ENCODE measurements at places on chromosomes 2 and 18.

GRCh38 chr2:173550143-173550542, 195.5 kb downstream of the CDCA7 start:
- DNase-seq: peak; percentile 86

GRCh38 chr2:200199576-200200263, 106.8 kb upstream of the SPATS2L start:
- DNase-seq: no peak

GRCh38 chr18:55738483-55739114, 150.6 kb upstream of the TCF4 start:
- no peak for DNase-seq

DNA sequence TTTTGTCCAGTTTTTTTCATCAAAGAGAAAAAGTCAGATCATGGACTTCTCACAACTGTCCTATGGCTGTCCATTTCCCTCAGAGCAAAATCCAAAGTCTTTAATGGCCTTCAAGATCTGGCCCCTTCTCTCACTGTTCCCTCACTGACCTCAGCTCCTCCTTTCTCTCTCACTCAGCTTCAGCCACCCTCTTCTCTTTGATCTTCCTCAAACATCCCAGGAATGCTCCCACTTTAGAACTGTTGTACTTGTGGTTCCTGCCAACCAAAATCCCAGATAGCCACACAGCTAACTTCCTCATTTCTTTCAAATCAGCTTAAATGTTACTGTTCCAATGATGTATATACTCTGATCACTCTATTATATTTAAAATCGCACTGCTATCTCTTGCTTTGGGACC, 82.9 kb downstream of the NUP35 start:
- peak; percentile 3 for DNase-seq

DNA sequence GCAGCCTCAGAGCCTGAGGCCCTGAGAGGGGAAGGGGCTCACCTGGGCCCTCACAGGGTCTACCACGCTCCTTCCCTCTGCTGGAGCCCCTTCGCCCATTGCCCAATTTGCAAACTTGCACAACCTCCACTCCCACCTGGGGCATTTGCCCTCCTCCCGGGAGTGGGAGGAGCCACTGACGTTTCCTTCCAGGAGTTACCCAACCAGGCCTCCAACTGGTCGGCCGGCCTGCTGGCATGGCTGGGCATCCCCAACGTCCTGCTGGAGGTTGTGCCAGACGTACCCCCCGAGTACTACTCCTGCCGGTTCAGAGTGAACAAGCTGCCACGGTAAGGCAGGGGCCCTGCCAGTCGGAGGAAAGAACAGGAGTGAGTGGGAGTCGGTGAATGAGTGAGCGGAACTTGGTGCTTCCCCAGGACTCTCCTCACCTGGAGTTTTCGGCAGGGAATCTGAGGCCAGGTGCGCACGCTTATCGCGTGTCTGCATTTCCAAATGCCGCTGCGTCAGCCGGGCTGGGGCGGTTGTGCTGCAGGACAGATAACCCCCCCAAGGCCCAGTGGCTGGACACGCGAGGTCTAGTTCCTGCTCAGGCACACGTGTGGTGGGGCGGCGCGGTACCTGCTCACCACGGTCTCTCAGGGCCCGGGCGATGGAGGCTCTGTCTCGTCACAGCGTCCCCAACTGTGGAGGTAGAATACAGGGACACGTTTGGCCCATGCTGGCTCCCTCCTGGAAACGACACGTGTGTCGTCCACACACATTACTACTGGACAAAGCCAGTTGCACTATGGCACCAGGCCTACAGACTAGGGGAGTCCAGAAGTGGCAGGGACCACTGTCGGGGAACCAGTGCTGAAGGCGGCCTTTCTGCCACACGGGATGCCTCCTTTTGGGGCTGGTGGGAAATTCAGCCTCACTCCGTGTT, 11.7 kb downstream of the ANO7 start:
- no peak for DNase-seq

DNA sequence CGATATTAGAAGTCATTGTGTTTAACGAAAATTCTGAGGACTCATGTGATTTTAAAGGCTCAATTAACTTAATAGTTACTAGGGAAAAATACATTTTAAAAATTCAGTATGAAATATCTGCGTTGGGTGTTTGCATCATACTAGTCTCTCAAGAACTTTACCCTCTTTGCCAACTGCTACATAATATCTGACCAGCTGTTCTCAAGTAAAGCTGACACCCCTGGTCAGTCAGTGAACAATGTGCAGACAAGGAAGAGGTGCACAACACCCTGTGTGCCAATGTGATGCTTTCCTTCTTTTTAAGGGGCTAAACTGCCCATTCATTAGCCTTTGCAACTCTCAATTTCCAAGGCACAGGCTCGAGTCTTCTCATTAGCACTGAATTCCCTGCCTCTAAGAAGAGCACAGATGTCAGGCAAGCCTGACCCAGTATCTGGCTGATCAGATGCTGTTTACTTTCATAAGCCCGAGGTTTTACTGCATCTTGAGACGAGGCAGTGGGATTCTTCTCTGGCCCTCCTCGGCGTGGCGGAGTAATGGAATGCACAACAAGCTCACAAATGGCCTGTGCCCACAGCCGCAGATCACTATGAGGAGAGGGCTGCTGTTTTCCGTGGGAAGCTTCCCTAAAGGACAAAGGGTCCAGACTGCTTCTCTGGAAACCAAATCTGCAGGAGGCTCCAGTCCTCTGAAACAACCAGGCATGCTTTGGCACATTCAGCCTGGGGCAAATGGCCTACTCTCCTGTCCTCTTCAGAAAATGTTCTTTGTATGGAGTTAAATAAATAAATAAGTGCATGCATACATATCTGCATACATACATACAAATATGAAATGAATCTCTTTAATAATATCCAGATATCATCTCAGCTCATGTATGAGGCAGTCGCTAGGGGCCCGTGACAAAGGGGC, 240.3 kb downstream of the ZNF521 start:
- no peak for DNase-seq

- no peak for DNase-seq
Measured at GRCh38 chr2:64300066-64300465, 153.9 kb upstream of the LGALSL start.

DNA sequence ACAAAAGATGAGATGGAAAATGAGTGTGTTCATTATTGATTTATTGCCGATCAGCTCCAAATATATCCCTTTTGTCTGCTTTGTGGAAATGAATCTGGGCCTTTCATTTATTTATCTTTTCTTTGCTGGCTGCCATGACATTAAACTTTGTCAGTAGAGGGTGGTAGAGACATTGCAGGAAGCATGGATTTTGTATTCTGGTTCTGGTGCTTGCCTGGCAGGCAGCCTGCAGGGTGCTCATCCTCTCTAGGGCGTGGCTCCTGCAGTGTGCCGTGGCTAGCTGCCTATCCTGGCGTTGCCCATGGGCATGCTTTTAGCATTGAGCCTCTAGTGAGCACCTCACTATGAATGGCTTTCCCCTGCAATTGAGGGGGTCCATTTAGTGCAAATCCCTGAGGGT, 593.1 kb downstream of the RNF144A start:
- DNase-seq: no peak

Data from fibroblast of mammary gland (primary cell).